ENCODE measurements at places on chromosomes 7 and 10.

DNA sequence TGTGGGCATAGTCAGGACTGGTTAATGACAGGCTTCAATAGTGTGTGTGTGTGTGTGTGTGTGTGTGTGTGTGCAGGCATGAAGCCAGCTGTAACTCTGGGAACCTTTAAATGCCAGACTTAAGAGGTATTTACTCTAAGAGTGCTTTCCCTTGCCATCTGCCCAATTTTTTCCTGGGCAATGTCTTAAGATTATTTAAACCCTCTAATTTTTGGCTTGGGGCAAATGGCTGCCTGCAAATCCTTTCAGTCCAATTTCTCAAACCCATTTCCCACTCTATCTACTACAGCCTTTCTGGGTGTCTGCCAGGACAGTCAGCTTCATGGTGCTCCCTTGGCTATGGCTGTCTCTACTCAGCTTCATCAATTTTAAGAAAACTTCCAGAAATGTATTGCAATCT is 62.6 kb upstream of the C1GALT1 start:
- DNase-seq, result no peak

DNA sequence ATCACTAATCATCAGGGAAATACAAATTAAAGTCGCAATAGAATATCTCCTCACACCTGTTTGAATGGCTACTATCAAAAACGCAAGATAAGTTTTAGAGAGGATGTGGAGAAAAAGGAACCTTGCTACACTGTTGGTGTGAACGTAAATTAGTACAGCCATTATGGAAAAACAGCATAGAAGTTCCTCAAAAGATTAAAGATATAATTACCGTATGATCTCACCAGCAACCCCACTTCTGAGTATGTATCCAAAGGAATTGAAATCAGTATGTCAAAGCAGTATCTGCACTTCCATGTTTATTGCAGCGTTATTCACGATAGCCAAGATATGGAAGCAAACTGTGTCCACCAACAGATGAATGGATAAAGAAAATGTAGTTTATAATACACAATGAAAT is 164.4 kb downstream of the ZNF365 start:
- no peak for DNase-seq

- no peak for DNase-seq
Measured at GRCh38 chr7:93920496-93921182, 896 bp upstream of the GNG11 start.

- no peak for DNase-seq
Measured at GRCh38 chr7:38105874-38106483, 72.1 kb upstream of the STARD3NL start.

DNA sequence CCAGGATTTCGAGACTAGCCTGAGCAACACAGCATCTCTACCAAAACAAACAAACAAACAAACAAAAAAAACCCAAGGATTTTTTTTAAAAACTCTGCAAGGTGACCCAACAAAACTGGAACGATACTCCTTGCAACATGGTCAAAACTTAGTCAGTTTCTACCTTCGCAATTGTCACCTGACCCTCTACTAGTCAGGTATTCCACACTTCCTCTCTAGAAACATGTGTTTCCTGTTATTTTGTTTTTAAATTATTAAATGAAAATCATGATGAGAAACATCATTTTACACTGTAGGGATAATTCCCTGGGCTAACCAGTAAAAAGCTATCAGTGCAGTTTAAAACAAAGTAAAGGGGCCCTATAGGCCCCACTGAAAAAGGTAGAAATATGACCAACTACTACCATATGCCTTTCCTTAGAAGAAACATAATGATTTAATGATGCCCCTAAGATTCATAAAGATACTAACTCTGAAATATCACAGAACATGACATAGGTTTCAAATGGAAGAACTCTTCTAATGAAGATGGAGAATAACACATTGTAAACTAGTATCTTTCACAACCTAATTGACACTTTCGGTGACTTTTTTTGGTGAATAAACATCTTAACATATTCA is 8.7 kb downstream of the BRAF start:
- no peak for DNase-seq

GRCh38 chr7:102272075-102272916 is 14.4 kb upstream of the SH2B2 start:
- DNase-seq, result peak; percentile 73

All from effector CD8-positive, alpha-beta T cell (primary cell).